ENCODE measurements at places on chromosomes 1 and 21.

- no peak for DNase-seq
These were observed 549 bp downstream of the PARS2 start for GRCh38 chr1:54763816-54764132.

GRCh38 chr1:24526940-24527542 lies 24.4 kb downstream of the RCAN3 start:
- peak; percentile 20 for DNase-seq

GRCh38 chr1:198491596-198491995 lies 48.9 kb downstream of the ATP6V1G3 start:
- no peak for DNase-seq

DNA sequence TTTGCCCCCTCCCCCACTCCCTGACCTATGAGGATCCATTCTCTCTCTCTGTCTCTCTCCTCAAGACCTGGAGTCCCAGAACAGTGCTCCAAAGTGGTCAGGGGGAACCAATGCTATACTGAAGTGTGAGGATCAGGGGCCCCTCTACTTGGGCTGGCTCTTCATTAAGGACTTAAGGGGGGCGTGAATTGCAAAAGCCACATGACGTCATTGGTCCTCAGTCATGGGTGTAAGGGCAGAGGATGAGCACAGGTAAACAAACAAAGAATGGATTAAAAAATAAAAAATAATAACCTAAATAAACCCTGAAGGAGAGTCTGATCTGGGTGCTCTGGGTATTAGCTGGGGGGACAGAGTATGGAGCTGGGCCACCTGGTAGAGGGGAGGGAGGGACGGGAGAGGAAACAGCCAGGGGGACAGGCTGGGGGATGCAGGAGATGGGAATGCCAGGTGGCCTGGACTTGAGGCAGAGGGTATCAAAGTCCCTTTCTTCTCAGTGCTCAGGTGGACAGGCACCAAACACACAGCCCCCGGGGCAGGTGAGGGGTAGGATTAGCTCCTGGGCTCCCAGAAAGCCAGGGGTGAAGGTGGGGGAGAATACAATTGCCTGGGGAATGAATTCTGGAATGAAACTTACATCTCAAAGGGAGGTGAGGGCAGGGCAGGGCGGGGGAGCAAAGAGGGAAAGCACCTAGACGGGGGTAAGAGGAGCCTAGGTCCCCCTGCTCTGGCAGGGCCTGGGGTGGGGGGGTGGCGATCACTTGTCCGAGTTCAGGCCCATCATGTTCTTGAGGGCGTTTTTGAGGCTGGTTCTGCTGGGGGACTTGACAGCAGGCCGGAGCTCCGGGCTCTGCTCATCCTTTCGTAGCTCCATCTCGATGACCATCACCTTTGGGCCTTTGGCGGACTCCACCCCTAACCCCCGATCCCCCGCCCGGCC lies 4.6 kb downstream of the MPZ start:
- no peak for DNase-seq

DNA sequence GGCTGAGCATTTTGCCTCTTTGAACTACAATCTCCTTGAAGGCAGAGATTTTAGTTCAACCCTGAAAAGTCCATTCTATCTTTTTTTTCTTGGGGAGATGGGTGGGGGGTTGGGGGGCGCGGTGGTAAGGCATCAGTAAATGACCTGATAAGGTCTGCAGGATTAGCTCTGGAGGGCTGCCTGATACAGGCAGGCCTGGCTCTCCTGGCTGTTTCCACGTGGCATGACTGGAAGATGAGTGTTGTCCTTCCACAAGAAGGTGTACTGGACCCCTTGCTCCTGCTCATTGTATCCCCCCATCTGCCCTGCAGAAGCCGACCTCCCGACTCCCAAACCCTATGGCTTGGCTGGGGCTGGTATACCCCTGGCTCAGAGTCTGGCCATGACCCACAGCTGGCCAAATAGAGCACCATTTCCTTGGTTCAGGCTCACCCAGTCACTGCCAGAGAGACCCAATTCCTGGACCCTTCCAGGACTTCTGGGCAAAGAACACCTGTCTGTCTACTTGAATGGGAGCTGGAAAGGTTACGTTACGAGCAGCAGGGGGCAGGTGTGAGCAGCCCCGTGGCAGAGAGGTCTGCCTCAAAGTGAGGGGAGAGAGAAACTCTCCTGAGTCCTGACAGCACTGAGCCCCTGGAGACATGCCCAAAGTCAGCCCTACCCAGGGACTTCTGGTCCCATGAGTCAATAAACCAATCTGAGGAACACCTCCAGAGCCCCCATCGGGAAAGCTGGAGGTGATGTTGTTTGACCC lies 17.0 kb downstream of the DHRS3 start:
- no peak for DNase-seq

- DNase-seq: no peak
These were observed 26.4 kb downstream of the SHISAL2A start for GRCh38 chr1:52659356-52659755.

GRCh38 chr1:201461645-201462441 lies 7.1 kb downstream of the PHLDA3 start:
- no peak for DNase-seq

DNA sequence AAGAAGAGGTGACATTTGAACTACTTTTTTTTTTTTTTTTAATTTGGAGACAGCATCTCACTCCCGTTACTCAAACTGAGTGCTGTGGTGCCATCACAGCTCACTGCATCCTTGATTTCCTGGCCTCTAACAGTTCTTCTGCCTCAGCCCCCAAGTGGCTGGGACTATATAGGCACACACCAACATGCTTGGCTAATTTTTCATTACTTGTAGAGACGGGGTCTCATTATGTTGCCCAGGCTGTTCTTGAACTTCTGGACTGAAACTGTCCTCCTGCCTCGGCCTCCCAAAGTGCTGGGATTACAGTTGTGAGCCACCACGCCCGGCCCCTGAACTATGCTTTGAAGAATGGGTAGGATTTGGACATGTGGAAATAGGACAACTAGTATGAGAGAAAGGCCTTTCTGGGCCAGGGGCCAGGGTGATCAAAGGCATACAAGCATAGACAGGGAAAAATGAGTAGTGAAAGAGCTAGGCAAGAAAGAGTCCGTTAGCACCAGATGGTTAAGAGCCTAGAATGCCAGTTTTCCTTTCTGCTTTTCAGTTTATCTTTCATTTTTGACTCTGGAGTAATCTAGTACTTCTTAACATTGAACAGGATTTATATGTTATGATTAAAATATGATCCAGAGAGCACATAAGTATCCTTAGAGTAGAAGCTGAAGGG lies 6.3 kb downstream of the RABGAP1L start:
- no peak for DNase-seq

- DNase-seq: no peak
These were observed 32.5 kb downstream of the DHCR24 start for GRCh38 chr1:54854381-54855020.

- no peak for DNase-seq
These were observed 10.7 kb upstream of the DNASE2B start for GRCh38 chr1:84387480-84388163.

GRCh38 chr1:177561436-177561835 lies 390.7 kb downstream of the BRINP2 start:
- DNase-seq: no peak

- no peak for DNase-seq
These were observed at the start of gene FYB2 for GRCh38 chr1:56819387-56819899. FYB2 (minus strand) TSS chr1:56819404; CDS start chr1:56819290, 114 bp downstream.

- DNase-seq: no peak
These were observed 664 bp downstream of the SLAMF1 start for GRCh38 chr1:160646180-160646579.

- no peak for DNase-seq
These were observed 5.6 kb upstream of the SMIM11 start for GRCh38 chr21:34369741-34370140.

DNA sequence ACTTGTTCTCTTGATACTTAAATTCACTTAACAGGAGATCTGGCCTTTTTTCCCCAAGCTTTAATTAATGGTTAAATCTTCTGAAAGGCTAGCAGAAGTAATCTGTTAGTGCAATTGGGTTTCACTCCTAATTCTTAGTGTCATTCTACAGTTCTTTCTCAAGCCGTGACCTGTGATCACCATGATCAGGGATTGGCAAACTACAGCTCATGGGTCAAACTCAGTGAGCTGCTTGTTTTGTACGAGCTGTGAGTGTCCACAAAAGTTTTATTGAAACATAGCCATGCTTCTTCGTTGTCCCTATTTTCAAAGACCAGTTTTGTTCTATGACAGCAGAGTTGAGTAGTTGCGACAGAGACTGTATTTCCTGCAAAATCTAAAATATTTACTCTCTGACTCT lies 109.4 kb upstream of the KCNJ15 start:
- no peak for DNase-seq

GRCh38 chr1:161497961-161498360 lies 7.3 kb upstream of the FCGR2A start:
- no peak for DNase-seq

GRCh38 chr1:31417148-31417547 lies 4.1 kb downstream of the SERINC2 start:
- DNase-seq: no peak

- DNase-seq: no peak
These were observed 9.6 kb downstream of the TTLL10 start for GRCh38 chr1:1183221-1183747.

DNA sequence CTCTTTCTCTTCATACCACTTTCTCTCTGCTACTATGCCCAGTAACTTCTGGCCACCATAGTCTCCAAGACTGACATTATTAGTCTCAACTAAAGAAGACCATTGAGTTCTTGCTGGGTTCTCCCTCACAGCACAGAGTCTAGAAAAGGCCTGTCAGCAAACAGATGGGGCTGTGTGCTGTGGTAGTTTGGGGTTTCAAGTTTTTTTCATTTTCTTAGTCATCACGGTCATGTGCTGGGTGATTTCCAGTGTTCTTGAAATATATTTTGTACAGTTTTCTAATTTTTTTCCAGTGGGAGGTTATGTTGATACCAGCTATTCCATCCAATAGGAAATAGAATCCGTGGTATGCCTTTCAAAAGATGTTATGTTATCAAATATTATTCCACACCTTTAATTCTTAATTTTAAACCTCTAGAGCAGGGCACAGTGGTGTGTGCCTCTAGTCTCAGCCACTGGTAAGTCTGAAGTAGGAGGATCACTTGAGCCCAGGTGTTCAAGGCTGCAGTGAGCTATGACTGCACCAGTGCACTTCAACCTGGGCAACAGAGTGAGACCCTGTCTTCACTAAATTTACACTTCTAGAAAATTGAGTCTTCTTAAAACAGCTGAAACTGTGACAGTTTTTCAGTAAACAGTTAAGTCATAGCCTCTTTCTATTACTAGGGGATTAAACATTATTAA lies 8.3 kb downstream of the CFHR2 start:
- no peak for DNase-seq

DNA sequence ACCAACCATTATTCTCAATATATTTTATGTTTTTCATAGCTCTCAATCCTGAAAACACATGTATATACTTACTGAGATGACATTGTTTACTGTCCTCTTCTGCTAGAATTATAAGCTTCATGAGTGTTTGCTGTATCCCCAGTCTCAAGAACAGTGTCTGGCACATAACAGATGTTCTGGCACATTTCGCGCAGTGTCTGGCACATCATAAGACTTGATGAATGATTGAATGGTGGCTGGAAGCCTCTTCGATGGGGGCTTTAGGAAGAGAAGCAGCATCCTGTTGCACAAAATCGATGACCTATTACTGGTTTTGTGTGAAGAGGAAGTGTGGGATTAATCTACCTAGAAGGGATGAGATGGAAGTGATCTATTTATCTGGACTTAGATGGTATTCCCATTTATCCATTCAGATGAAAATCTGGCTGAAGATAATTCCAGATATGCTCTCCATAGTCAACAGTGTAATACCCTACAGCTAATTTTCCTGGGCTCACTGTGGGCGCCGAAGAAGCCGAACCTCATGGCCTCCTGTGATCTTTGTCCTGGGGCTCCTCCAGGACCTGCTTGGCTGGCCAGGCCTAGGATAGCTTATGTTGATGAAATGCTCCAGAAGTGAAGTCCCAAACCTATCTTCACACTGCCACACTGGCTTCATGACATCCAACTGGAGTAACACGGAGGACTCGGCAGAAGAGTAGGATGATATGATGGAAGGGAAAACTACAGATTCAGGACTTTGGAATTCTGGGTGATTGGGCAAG lies 26.5 kb downstream of the CD34 start:
- no peak for DNase-seq

DNA sequence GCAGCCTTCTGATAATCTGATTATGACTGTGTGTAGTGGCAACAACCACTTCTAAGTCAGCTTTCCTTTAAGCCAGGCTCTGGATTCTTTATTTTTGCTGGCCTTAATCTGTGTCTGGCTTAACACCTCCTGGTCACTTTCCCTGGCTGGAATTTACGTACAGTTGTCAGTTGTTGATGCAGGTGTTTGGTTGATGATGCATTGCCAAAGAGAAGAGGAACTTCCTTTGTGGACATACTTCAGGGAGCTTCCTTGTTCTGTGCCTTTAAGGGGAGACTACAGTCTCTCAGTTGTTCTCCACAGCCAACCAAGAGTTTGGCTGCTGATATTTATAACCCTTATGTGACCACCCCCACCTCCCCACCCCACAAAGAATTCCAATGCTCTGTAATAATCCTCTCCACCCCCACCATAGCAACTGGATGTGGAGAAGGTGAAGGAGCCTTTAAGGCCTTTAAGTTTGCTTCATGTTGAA lies 96.0 kb upstream of the BMP8A start:
- no peak for DNase-seq

- no peak for DNase-seq
These were observed 108.6 kb upstream of the USP24 start for GRCh38 chr1:55323760-55324159.

- no peak for DNase-seq
These were observed 19.3 kb downstream of the KRTAP8-1 start for GRCh38 chr21:30793581-30794314.

GRCh38 chr1:94339206-94339927 lies 78.8 kb upstream of the ABCD3 start:
- DNase-seq: no peak

GRCh38 chr1:245370905-245371581 lies 216.3 kb downstream of the KIF26B start:
- DNase-seq: no peak

DNA sequence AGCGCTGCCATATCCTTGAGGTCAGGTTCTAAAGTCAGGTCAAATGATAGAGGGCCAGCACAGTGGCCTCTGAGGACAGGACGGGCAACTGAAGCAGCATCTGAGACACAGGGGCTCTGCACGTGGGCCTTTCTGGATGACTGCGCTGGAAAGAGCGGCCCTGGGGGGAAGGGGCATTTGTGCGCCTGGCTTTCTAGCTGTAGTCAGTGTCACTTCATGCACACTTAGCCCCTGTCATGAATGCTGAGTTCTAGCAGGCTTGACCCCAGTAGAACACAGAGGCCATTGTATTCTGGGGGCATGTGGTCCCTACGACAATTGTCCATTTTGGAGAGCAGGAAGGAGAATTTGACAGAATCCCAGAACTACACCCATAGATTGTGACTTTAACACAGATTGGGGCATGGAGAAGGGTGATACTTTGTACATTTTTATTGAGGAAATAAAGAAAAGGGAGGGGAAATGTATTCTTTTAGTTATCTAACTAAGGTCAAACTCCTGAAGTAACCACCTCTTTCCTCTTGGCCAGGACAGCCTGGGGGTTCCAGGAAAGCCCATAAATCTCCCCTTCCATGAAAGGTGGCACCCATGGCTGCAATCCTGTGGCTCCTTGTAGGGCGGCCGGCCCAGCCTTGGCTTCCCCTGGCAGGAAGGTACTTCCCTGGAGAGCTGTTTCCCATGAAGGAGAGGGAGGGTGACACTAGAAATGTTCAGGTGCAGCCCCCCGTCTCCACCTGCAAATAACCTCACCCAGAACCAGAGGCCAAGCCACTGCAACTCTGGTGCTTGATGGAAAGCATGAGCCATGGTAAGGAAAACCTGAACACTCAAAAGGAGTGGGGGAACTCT lies 34.4 kb downstream of the NTPCR start:
- no peak for DNase-seq

Measured in activated T-helper 9 cell treated with anti-CD3 and anti-CD28 coated beads, Interleukin-2, amount 50 U/mL, for 16 hours (primary cell).